ENCODE measurements at places on chromosomes 5 and 9. TPM values are rescaled to one million over a fixed set of nuclear protein-coding genes. Genes with fewer than 3 reads are reported as not detected.

ABO gene
- 0.65 TPM for total RNA-seq

TRIM36 gene
- 4.8 TPM for total RNA-seq

- no peak for DNase-seq
Measured at GRCh38 chr5:83494666-83495065, 23.1 kb downstream of the VCAN start.

DNA sequence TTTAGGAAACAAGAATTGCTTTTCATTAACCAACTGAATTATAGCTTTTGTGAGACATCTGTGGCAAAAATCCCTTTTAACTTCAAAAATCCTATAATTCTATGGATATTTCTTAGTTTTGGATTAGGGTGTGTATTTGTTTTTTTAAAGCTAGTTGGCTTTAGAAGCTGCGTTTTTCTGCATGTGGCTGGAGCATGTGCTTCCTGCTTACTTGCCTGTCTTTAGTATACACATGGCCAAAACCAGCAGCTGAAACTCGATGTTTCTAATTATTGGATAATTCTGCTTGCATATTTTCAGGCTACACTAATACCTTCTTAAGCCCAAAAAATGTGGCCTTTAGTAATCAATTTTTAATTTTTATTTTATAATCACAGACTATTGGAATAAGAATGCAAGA is 8.9 kb downstream of the RECK start:
- no peak for DNase-seq

GRCh38 chr9:117305454-117305853 is 109.4 kb downstream of the ASTN2 start:
- DNase-seq, result peak; percentile 43

DNA sequence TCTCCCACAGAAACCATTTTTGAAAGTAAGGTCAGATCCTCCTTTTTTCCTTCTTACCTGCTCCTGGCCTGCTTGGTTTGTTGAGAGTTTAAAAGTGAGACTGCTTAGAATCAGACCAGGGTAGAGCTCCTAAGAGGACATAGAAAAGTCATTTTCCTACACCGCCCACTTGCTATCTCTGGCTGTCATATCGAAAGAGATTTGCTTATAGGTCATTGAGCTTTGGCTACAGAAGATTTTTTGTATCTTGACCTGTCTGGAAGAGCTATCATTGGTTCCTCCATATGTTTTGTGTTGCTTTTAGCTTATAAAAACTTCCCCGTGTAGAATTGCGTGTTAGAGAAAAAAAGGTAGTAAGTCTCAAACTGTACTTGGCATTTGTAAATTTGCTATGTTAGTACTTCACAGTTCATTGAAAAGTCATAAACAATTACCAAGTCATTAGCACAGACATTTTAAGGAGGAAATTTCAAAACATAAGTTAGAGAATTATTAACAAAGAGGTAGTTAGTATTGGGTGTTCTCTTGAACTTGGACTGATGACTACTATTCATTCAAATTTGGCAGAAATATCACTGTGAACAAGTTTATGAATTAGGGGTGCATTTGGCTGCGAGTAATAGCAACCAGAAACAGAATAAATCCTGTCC is 96.6 kb downstream of the MAN2A1 start:
- DNase-seq, result no peak

GRCh38 chr5:9698125-9698826 is 68.1 kb upstream of the TAS2R1 start:
- DNase-seq, result no peak

DNA sequence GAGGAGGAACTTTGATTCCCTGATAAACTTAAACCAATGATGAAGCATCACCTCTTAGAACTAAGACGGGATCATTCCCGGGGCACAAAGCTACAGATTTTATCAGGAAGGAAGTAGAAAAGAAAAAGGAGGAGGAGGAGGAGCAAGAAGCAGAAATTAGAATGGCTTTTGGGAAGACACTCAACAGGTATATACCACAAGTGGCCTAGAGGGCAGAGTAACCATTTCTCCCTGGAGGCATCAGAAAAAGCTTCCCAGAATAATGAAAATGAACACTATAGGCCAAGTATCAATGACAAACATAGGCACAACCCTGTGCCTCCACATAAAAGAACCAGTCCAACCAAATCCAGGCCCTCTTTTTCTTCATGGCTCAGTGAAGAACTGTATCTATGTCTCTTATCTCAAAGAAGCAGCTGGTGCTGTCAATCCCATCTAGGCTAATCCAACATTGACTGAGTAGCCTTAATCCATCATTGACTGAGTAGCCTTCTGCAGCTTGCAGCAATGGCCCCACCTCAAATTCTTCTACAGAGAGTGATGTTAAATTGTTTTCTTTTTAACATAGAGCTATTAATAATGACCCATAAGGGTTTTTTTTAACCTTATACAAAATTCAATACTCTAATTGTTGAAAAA is 178.8 kb upstream of the KIF2A start:
- DNase-seq, result no peak

GRCh38 chr5:74105126-74105780 is 479.3 kb downstream of the ARHGEF28 start:
- DNase-seq, result no peak
